ENCODE measurements at places on chromosomes 12 and 14.

- DNase-seq, result no peak
These were observed 234.9 kb downstream of the FLRT2 start for GRCh38 chr14:85764822-85765221.

- no peak for DNase-seq
These were observed 269.3 kb downstream of the DAD1 start for GRCh38 chr14:22319526-22320361.

DNA sequence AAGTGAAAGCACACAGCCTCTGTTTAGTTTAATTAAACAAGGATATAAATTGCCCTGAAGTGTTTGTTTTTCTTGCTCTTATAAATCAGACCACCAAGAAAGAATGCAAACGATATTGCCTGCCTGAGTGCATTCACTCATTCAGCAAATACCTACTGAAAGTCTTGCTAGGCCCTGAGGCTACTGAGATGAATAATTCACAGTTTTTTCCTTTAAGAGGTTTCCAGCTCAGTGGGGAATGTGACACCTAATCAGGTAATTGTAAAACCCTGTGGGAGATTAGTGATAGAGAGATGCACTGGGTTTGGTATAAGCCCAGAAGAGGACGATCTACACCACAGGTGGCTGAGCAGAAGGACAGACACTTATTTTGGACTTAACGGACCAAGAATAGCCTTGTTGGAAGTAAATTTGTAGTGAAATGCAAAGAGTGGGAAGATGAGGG is 151.4 kb downstream of the SLC35F4 start:
- DNase-seq, result no peak

- DNase-seq, result no peak
These were observed 6.8 kb downstream of the PPP1R36 start for GRCh38 chr14:64556526-64556925.

GRCh38 chr12:91555436-91556415 is 373.1 kb upstream of the DCN start:
- no peak for DNase-seq

DNA sequence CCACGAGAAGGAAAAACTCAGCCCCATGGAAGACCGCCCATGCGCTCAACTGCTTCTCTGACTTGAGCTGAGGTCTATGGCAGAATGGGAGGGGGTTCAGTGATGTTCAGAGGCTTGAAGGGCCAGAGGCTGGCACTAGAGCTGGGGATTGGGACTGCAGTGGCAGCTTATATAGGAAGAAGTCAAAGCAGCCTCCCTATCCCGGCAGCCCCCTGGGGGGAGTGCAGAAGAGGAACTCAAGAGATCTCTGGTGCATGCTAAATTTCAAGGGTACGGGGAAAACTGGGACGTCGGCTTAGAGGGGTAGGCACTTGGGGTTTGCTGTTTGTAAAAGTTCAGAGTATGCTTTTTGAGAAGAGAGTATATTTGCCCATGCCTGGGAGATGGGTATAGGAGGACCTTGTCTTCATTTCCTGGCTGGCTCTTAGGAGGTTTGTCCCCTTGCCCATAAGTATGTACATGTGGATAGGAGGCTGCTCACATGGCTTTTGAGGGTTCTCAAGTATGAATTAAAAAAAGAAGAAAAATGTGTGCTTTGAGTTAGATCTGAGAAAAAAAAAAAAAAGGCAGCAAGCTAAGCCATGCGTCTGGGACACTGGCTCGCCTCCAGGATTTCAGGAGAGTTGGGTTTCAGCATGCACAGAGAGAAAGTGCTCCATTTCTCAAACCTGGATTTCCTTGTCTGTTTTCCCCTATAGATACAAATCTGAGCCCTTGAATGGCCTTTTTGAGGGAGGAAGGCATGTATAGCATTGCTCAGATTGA is 3.2 kb upstream of the MEG3 start:
- no peak for DNase-seq

DNA sequence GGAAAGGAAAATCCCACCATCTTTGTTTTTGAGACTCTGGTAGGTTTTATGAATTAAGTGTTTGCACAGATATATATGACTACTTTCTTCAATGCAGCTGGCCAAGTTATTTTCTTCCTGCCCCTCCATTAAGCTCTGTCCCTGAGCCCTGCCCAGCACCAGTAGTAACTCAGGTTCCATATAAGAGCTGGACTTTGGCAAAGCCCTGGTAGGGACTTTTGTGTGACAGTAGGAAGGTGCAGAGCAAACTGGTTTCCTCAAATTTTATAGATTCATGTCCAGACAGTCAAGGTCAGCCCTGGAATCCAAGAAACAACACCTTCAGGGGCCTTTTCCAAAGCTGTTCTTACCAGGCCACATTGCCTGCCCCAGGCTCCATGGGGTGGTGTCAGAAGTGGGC is 47.3 kb downstream of the SSPN start:
- DNase-seq, result no peak

DNA sequence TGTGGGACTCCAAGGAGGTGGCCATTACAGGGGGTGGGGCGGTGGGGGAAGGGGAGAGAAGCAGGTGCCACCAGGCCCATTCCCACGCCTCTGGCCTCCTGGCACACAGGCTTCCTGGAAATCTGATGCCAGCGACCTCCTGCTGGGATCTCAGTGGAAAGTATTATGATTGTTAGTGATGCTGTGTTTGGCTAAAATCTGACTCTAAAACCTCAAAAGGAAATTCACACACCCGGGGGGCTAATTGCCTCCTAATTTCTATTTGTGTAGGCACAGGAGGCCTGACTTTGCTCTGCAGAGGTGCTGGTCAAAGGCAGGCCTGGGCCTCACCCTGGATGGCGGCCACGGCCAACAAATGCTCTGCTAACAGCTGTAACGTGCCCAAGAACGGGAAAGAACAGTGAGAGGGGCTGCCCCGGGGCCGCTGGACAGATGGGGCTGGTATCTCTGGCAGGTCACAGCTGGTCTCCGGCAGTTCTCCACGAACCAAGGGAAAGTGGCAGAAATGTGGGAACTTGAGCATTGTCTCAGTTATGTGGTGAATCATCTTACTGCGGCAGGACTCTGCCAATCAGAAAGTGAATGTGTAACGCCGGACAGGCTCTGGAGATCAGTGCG is 14.3 kb downstream of the FAM181A start:
- DNase-seq, result no peak

DNA sequence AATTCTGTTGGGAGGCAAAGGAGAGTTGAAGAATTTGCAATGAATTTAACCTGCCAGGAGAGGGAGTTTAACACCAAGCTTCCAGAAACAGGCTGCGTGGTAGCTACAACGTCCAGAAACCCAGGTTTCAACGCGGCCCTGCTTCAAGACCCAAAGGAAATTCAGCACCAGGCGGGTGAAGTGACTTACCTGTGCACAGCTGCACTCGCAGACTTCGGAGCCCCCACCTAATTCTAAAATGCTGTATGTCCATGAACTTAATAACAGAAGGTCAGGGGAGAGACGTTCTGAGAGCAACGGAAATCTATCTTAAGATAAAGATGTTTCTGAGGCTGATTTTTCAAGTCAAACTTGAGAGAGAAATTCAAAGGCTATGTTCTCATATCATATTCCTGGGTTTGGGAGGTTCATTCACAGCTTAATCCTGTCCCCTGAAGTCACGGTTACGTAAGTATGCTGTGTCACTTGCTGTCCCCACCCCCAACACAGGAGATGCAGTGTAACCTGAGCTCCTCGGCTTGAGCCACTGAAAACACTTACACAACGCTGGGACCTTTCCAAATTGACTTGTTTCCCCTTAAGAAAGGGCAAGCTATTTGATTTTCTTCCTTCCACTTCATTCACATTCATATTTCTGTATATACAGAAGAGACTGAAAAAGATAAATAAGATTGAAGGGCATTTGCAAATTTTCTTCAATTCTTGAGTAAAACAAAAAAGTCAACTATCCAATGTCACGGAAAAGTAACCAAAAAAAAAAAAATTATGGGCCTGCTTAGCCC is 22.7 kb downstream of the CLIP1 start:
- DNase-seq, result no peak

All from stimulated activated CD4-positive, alpha-beta T cell treated with anti-CD3 and anti-CD28 coated beads, Interleukin-12 subunit alpha, Interleukin-12 subunit beta, amount 100 ng/mL, for 48 hours (primary cell).